HFF-Myc (cell line): ENCODE measurements at places on chromosomes 16 and 17.

DNA sequence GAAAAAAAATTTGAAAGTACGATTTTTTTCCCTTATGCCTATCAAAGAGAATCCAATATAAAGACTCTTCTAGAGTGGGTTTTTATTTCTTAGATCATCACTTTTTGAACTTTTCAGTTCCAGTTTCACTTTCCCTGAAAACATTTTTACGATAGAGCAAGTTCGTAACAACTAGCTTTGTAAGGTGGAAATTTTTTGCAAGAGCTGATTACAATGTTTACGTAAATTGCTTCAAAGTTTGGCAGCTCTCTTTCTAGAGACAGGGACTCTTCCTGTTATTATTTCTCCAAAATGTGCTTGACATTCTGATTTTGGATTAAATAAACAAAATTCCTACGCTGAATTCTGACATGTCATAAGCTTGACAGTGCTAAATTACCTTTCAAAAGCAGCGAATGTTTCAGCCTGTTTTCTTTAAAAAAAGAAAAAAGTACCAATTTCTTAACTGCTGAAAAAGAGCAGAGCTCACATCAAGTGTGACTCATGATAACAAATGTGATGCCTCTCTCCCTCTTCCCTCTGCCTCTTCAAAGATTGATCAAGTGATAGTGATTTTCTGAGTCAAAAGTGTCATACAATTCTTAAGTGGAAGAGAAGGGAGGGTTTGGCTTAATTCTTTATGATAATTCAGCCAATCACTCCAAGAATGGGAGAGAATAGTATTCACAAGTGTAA lies 175.2 kb downstream of the KCNJ2 start:
- DNase-seq = no peak

GRCh38 chr17:67027031-67027628 lies 17.2 kb upstream of the CACNG1 start:
- DNase-seq = no peak

DNA sequence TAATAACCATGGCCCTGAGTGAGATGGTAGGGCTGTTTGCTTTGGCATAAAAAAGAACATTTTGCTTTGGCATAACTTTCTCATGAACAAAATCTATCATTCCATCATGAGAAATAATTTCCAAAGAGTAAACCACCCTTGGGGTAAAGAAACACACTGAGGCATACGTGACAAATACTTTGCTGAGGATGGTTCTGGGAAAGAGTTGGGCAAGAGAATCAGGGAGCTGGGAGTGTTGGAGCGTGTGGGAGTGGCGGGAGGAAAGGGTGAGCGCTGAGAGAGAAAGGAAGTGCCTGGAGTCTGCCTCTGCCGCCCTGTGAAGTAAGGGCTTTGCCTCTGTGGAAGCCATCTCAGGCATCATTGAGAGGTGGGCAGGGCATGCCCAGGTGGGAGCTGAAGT lies 60.2 kb upstream of the ARHGAP44 start:
- no peak for DNase-seq

DNA sequence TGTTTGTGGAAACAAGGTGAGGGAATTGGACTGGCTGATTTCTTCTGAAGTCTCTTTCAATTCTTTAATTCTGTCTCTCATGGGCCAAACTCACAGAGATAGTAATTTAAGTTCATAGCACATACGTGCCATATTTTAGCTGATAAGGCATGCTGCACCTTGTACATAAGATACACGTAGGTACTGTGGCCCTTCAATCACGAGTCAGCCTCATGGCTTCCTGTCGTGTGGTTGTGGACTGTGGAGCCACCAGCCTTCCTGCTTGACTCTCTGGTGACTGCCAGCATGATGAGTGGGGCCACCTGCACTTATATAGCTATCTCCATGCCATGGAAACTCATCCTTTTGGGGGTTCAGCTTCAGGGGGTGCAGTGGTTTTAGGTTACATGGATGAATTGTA lies 25.1 kb downstream of the KSR1 start:
- no peak for DNase-seq

- peak; percentile 81 for DNase-seq
Observed at GRCh38 chr17:4945176-4945943, 3.0 kb downstream of the PFN1 start.

GRCh38 chr17:38910325-38910724 lies 15.1 kb upstream of the LASP1NB start:
- DNase-seq = no peak

GRCh38 chr17:46733837-46734475 lies 84.5 kb downstream of the WNT3 start:
- DNase-seq = no peak

DNA sequence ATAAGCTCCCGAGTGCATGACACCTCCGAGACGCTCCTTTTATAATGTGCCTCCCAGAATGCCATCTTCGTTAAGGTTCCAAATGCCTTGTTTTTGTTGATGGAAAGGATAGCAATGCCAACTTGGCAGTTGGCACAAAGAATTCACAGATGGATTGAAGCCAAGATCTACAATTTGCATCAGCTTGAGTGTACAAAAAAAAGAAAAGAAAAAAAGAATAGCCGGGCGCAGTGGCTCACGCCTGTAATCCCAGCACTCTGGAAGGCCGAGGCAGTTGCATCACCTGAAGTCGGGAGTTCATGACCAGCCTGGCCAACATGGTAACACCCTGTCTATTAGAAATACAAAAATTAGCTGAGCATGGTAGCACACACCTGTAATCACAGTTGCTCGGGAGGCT lies 7.6 kb downstream of the TBC1D16 start:
- DNase-seq = no peak

- DNase-seq = no peak
Observed at GRCh38 chr17:33163533-33164168, 129.4 kb downstream of the ASIC2 start.

DNA sequence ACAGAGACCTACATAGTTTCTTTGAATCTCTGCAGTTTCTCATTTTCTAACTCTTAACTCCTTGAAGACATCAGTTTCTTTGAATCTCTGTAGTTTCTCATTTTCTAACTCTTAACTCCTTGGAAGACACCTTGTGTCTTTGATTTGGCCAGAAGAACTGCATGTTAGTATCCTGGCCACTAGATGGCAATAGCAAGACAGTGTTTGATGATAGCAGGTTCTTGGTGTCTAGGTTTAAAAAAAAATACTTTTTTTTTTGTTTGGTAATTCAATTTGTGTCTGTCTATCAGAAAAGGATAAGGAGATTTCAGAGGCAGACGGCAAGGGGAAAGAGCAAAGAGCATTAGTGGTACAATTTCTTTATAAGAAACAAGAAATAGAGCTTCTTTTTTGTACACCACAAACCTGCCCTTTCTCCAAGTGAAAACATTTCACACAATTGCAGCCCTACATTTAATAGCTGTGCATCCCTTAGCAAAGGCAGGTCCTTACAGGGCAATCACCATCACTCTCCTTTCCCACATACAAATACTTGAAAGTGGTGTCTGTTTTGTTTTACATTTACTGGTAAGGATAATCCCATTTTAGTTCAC lies 1324.9 kb upstream of the CDH8 start:
- DNase-seq = peak; percentile 30

- no peak for DNase-seq
Observed at GRCh38 chr16:695355-696089, 5.3 kb upstream of the WDR24 start.

DNA sequence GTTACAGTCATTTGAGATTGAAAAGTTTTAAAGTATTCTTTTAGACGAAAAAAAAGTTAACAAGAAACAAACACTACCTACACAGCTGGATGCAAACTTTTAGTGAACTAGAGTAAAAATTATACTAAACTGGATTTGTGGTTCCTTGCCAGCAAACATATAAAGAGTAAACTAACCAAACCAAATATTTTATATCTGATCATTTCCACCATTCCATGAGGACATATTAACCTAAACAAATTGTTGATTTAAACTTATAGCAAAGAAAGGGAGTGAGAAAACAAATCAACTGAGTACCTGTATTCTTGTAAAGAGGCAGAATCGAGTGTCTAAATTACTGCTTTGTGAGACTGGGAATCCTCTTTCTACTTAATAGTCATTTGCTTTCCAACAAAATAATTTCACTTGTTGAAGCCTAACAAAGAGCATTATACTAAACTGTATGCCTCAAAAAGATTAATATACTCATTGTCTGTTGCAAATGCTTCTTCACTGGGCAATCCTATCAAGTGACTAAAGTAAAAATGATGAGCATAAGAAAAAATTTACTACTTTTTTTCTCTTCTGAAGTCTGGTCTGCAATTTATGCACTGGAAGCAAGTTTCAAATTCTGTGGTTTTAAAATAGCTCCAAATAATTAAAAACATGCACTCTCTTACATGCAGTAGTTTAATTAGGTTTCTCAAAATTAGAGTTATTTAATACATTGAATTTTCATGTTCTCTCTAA lies 37.5 kb downstream of the AKAP10 start:
- no peak for DNase-seq

GRCh38 chr17:67377488-67378453 lies 690 bp downstream of the PITPNC1 start:
- DNase-seq = no peak

DNA sequence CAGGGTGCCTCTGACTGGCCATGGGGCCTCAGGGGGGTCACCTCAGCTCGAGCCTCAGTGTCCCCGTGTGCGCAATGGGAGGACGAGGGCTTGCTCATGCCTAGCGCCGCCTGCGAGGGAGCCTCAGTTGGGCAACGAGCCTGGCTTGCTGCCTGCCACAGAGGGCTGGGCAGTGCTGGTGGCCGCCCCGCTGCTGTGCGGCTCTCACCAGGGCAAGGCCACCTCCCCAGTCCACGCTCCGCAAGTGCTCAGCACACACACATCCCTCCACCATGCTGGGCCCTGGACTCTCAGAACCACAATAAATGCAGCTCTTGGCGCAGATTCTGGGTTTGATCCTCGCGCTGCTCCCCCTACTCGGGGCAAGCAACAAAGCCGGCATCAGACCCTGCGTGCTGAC lies 76.2 kb downstream of the ENGASE start:
- no peak for DNase-seq

DNA sequence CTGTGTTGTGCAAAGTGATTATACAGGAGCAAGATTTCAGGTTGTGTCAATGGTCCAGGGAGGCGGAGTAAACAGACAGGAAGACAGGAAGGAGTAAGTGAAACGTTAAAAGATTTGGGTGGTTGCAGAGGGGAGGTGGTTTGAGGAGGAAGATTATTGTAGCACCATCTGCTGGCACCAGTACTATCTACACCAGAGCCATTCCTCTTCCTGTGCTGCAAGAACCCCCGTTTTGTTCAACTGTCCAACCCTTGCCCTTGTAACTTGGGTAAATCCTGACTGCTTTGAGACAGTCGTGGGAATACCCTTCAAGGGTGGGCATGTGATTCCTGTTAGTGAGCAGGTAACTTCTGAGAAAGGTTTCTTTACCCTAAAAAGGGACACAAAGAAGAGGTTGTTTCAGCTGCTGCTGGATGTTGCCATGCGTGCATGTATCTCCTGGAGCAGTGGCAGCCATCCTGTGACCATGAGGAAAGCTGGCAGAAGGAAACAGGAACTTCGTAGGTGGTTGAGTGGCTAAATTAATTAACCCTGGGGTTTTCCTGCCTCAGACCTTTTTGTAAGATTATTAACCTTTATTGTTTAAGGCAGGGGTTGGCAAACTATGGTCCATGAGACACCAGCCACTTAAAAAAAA lies 124.1 kb downstream of the PRKCA start:
- DNase-seq = no peak

- DNase-seq = no peak
Observed at GRCh38 chr17:72691586-72691985, 400.9 kb downstream of the SLC39A11 start.

- DNase-seq = no peak
Observed at GRCh38 chr16:84874004-84874435, 54.2 kb downstream of the CRISPLD2 start.

- DNase-seq = no peak
Observed at GRCh38 chr16:29662729-29663015, 375 bp upstream of the SPN start.

DNA sequence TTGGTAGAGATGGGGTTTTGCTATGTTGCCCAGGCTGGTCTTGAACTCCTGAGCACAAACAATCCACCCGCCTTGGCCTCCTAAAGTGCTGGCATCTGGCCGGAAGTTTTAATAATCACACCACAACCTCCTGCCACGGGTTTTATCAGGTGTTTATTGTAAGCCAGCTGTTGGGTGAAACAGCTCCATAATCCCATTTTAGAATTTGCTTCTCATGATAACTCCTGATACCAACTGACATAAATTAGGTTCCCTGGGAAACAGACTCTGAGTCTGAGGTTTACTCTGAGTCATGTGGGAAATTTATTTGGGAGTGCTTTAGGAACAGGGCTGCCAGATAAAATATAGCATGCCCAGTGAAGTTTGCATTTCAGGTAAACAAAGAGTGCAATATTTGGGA lies 122.6 kb upstream of the MED13 start:
- DNase-seq = peak; percentile 42

DNA sequence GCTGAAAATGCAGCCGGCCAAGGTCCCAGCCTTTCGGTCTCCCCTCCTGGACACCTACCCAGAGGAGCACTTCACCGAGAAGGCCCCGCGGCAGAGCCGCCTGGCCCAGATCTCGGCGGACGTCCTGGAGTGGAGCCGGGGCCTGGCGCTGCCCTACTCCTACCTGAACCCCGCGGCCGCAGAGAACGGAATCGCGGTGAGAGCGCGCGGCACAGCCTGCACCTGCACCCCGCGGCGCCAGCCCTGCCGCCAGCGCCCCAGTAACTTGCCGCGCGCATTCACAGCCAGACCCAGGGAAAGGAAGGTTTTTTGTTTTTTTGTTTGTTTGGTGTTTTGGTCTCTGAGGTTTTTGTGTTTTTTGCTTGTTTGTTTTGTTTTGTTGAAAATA lies 15.2 kb downstream of the ALOX12B start:
- DNase-seq = no peak

GRCh38 chr16:12059216-12059769 lies 82.8 kb downstream of the SNX29 start:
- DNase-seq = no peak

- DNase-seq = no peak
Observed at GRCh38 chr17:68700421-68700820, 99.3 kb upstream of the FAM20A start.

DNA sequence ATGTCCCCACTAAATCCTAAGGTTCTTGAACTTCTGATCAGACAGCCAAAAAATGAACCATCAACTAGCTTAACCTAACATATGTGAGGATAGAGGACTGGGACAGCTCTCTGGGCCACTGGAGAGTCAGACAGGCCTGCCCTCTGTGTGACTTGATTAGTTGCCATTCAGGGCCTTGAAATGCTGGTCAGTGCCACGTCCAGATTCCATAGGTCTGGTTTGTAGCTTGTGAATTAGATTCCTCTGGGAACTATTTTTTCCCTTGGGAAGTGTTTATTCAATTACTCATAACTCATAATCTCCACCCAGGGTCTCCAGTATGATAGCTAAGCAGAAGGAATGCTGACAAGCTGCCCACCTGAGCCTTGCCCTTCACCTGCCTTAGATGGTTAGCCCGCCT lies 48.2 kb downstream of the IGF2BP1 start:
- DNase-seq = no peak

- DNase-seq = no peak
Observed at GRCh38 chr16:13835387-13835786, 84.6 kb upstream of the ERCC4 start.
